ENCODE measurements at places on chromosomes 13 and 19.

DNA sequence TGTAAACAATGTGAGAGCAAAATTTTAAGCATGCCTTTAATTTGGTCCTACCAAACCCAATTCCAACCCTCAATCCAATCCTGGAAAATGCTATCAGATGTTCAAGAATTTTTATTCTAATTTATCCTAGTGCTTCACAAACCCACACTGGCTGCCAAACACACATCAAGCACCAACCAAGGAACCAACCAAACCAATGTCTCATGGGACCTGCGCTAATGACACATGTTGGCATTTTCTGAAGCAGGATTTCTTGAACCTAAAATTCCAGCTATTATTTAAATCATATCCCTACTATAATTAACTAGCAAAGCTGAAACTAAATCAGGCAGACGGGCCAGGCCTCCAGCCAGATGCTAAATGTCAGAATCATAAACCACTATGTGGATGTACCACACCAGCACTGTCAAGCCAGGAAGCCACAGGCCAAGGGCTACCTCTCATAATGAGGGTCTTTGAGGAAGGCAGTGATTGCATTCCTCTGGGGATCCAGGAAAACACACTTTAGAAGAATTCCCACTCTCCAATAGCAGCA, 5.8 kb downstream of the LATS2 start:
- DNase-seq: no peak

- no peak for DNase-seq
Measured at GRCh38 chr19:38369584-38369983, 4.8 kb upstream of the PSMD8 start.

DNA sequence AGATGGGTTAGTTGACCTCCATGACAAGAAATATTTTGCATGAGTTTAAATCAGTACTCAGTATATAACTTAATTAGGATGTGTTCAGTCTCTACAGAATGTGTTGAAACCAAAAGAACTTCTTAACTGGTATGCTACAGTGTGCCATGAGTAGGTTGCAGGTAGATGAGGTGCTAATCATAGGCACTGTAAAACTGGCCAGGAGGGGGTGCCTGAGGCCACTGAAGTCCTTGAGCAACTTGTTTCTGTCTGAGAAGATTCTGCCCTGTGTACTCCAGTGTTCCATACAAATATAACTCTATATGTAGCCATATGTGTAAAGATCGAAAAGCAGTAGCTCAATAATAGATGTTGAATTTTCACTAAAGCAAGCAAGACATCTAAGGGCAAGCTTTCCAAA, 549.2 kb upstream of the KLF12 start:
- no peak for DNase-seq

- DNase-seq: no peak
Measured at GRCh38 chr19:46025835-46026234, 3.0 kb upstream of the PGLYRP1 start.

DNA sequence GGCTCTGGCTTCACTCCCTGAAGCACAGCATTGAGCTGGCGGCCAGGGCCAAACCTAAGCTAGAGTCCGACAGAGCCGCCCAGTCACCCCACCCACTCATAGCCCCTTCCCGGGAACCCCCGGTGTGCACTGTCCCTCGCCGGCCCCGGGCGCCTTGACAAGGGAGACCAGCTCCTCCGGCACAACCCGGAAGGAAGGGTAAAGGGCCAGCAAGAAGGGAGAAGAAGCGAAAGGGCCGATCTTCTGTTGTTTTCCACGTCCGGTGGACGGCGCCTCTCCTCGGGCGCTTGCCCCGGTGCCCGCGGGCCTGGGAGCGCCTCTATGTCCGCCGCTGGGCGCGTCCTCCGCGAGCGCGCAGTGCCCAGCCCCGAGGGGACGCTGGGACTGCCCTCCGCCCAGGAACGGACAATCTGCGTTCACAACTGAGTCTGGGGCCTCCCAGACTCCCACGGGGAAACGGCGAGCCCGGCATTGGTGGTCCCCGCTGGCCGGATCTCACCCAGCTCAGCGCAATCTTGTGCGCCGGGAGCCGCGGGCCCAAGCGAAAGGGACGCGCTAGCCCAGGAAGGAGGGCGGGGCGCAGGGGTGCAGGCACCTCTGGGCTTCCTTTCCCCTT, 172.5 kb upstream of the MIR17HG start:
- no peak for DNase-seq

GRCh38 chr19:40380199-40381037, 9.6 kb downstream of the HIPK4 start:
- no peak for DNase-seq

All from stimulated activated CD8-positive, alpha-beta memory T cell treated with anti-CD3 and anti-CD28 coated beads, Interleukin-4, amount 100 ng/mL, for 1 hour (primary cell).